Panc1 (cell line): ENCODE measurements at places on chromosomes 5 and 9.

GRCh38 chr9:94933511-94933828 is 207.0 kb downstream of the AOPEP start:
- no peak for DNase-seq

DNA sequence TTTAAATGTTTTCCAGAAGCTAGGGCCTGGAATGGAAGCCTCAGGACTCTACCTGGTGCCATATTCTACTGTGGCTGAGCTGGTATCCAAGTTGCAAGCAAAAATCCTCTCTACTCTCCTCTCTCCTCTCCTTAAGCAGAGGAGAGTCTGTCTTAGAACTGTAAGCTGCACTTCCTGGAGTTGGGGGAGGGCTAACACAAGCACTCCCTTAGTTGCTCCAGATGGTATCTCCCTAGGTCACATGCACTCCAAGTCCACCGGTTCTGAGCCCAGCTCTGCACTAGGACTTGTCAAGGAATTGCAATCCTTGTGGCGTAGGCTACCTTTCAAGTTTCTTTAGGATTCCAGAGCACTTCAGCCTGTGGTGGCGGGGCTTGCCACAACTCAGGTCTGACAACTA is 513.9 kb upstream of the RGMB start:
- DNase-seq, result no peak

DNA sequence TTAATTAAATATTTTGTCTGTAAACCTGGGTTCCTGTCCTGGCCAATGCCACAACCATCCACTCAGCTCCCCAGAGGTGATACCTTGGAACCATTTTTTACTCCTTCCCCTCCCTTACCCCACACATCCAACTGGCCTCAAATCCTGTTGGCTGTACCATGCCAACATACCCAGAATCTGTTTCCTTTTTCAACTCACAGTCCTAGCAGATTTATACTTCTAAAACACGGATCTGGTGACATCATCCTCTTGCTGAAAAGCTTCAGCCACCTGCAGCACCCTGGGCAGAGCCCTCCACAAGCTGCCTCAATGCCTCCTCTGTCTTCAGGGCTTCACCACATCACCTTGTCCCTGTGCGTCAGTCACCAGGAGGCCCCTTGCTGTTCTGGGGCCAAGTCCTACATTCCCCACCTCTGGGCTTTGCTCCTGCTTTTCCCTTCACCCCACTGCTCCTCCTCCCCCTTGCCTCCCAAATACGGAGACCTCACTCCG is 14.9 kb downstream of the SEMA6A start:
- DNase-seq, result no peak

GRCh38 chr5:40314275-40314674 is 365.4 kb upstream of the PTGER4 start:
- DNase-seq, result no peak

- no peak for DNase-seq
Measured at GRCh38 chr5:62038024-62038423, 268.0 kb upstream of the KIF2A start.

GRCh38 chr9:4596165-4596922 is 65.8 kb upstream of the PLPP6 start:
- DNase-seq, result no peak

- no peak for DNase-seq
Measured at GRCh38 chr9:122091682-122092592, 1.2 kb downstream of the TTLL11 start.

GRCh38 chr5:176416965-176417364 is 626 bp upstream of the CLTB start:
- DNase-seq, result no peak

DNA sequence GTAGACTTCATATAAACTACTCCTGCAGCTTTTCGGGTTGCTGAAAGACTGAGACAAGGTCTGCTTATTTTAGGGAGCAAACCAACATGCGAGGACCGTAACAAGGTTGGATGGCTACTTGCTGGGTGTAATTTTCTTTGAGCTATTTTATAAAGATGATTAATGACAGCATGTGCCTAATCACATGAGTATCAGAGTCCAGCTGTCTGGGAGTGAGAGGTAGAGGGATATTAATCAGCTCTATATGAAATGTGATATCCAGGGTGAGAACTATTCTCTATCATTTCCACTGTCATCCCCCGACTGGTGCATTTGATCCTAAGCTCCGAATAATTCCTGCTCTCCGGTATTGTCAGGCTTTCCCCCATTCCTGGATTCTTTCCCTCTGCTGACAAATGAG is 193.8 kb upstream of the HMHB1 start:
- DNase-seq, result no peak

- DNase-seq, result no peak
Measured at GRCh38 chr5:96200641-96201040, 232.4 kb downstream of the PCSK1 start.

GRCh38 chr5:149641600-149641999 is 60.3 kb downstream of the ARHGEF37 start:
- no peak for DNase-seq

GRCh38 chr9:1386420-1386819 is 336.3 kb downstream of the DMRT2 start:
- DNase-seq, result no peak

DNA sequence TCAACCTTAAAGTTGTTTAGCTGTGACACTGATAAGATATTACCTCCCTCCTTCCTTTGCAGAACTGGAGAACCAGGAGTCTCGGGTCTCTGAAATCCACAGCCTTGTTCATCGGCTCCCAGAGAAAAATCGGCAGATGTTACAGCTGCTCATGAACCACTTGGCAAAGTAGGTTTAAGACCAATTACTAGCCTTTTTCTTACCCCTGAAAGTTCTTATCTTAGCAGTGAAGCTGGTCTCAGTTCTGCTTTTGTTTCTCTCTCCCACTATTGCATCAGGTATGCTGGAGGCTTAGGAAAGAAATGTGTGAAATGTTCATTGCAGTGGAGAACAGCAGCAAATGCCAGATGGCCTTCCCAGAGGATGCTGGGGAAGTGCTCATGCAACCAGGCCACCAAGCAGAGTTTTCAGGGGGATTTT is 287.4 kb downstream of the ARHGAP26 start:
- DNase-seq, result no peak

DNA sequence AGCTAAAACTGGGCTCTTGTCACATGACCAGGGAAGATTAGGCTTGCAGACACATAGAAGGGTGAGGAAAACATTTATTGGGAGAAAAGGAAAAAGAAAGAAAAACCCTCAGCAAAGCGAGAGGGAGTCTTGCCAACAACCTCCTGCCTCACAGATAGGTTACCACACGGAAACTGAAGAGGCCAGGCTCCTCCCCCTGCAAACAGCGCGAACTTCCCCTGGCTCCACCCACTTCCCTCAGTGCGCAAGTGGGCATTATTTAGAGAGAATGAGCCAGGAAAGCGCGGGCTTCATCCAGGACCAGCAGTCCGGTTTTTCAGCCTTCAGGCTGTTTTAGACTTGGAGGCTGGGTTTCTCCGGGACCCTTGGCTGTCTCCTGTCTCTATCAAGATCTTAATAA is 70.3 kb downstream of the STK32A start:
- DNase-seq, result no peak

DNA sequence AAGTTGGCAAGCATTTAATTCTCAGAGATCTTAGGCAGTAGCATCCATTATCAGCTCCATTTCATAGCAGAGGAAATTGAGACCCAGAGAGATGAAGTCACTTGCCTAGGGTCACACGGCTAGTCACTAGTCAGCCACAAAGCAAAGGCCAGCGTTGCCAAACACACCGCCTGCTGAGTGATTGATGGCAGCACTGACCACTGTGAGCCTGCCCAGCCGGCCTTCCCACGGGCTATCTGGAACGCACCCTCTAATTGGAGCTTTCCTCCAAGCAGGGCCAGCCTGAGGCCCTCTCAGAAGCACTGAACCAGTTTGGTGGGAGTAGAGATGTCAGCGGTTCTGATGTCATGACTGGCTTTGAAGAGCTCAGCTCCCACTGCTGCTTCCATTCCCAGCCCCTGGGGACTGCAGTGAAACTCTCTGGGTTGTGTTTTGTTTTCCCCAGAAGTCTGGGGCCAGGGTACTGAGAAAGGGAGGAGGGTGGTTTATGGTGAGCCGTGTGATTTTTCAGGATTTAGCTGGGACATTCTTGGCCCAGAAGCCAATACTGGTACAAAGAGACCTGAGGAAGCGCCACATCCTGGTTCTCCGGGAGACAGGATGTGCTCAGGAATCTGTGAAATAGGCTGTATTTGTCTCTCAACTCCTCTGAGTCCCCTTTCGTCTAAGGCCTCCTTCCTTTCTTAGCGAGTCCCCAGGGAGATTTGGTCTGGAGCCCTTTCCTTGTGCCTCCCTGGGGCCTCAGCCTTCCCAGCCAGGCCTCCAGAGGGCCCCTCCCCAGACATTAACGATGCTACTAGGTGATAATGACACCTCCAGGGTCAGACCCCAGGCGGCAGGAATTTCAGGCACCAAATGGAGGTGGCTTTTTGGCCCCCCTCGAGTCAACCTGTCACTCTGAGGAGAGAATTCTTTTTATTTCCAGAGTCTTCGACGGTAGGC is 44.5 kb downstream of the SPRY4 start:
- no peak for DNase-seq

GRCh38 chr5:74767579-74767913 is 497 bp downstream of the NSA2 start:
- DNase-seq, result no peak

GRCh38 chr5:76393035-76393680 is 9.9 kb upstream of the IQGAP2 start:
- no peak for DNase-seq

DNA sequence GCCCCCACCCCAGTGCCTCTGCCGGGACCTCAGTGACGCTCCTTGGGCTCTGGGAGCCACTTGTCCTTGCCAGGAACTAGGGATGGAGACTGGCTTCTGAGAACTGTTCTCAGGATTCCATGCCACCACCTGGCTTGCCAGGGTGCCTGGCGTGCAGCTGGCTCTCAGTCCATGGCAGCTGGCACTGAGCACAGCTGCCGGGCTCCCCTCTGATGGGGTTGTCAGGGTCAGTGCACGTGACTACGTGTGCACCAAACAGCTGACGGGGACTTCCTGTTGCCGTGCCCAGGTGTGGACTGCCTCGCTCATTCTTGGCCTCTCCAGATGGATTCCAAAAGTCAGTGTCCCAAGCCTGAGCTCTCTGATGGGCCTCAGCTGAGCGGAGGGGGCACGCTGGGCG is 9.4 kb downstream of the KCNT1 start:
- no peak for DNase-seq

DNA sequence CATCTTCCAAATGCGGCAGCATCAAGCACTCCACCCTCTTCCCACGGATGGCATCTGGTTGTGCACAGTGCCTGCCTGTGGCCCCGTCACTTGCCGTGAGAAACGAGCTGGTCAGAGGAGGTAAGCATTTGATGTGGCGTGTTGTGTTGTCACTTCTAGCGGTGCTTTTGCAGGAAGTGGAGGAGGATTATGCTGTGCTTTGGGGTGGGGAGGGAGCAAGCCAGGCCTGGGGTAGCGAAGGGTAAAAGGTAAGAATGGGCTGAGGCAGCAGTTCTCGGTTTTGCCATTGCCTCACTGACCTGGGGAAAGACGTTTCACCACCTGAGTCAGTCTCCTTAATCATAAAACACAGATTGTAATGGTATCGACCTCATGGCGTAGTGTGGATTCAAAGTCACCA is 2.3 kb upstream of the POMT1 start:
- no peak for DNase-seq
